NCI-H226 (cell line): ENCODE measurements at places on chromosomes 7 and 10.
A peak's percentile ranks its signal among the peaks of the same experiment; 100 is the strongest.

DNA sequence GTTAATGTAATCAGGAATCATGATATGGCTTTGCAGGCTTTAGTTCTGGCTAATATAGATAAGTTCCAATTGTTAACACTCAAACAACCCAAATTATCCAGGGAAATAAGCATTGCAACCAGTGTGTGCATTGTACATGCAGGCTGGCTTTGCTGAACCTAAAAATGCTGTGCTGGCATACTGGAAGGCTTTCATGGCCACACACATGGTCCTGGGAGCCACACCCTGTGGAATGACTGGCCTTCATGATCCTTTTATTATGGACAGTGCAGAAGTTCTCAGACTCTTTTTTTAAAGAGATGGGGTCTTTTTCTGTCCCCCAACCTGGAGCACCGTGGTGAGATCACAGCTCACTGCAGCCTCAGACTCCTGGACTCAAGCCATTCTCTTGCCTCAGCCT, 5.0 kb downstream of the ELMO1 start:
- no peak for DNase-seq

DNA sequence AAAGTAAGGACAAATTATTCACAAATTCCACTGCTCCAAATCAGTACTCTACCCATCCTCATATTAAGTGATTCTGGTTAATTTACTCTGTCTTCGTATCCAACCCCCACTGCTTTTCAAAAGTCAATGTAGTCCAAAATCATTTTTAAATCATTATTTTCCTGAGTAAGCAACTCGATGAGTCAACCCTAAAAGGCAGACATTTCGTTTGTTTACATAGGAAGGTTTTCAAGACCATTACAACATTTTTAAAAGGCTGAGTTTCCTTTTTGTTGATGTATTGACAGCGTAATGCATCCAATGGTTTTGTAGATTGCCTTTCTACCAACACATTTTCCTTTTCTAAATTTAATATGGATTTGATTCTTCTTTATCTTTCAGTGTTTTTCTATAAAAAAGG, 523.0 kb upstream of the ANKRD30A start:
- DNase-seq = no peak

DNA sequence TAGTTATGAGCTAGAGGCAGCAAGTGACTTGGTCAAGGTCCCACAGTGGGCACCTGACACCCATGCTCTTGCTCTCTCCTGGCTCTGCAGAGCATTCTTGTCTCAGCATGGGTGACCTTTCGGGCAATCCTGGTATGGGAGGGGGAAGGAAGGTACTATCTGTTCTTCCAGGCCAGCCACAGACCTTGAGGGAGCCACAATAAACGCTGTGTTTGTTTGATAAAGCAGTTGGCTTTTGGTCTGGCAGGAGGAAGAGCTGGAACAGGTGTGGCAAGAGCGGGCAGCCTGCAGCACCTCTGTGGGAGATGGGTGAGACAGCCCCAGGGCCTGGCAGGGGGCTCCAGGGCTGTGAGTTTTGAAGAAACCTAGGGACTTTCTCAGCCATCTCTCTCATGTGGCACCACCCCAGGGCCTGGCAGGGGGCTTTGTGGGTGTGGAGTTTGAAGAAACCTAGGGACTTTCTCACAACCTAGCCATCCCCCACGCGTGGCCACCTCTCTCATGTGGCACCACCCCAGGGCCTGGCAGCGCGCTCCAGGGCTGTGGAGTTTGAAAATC, 11.4 kb downstream of the CLDN3 start:
- no peak for DNase-seq

DNA sequence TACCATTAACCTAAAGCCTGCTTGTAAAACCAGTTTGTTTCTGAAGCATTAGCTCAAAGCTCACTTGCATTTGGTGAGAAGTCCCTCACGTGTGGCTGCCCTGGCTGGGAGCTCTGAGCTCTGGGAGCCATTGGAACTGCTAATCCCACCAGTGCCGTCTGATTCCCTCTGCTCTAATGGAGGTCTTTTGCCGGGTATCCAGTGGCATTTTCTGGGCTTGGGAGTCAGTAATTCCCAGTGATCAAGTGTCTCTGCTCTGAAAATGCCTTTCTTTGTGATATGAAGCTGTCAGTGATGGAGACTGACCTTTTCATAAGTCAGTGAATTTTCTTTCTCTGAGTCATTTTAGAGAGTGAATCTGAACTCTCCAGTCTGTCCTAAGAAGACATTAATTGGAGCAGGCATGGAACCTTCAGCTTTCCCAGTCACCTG, 36.9 kb upstream of the FAM20C start:
- DNase-seq = peak; percentile 32

DNA sequence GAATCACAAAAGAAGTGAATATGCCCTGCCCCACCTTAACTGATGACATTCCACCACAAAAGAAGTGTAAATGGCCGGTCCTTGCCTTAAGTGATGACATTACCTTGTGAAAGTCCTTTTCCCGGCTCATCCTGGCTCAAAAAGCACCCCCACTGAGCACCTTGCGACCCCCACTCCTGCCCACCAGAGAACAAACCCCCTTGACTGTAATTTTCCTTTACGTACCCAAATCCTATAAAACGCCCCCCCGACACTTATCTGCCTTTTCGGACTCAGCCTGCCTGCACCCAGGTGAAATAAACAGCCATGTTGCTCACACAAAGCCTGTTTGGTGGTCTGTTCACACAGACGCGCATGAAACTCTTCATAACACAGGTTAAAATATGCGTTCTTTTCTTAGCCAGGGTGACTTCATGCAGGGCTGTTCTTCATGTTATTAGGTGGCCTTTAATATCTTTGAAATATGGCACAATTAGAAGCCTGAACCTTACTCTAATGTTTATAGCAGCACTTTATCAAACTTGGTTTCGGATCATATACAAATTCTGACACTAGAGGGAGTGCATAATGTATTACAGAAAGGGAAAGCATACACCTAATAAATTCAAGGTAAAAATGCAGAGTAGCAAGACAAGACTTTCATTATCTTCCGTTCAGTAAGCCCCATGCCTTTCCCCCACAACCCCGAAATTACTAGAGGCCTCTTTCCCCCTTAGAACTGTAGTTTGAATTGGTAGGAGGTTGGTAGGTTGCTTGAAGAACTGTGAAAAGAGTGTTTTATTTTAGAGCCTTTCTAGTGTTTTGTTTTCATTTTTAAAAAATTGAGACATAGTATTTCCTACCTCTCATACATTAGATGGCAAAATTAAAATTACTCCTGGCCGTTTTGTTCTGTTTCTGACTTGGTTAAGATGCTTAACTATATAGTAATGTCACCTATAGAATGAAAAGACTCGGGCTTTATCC, 117.9 kb downstream of the NPY start:
- peak; percentile 45 for DNase-seq

DNA sequence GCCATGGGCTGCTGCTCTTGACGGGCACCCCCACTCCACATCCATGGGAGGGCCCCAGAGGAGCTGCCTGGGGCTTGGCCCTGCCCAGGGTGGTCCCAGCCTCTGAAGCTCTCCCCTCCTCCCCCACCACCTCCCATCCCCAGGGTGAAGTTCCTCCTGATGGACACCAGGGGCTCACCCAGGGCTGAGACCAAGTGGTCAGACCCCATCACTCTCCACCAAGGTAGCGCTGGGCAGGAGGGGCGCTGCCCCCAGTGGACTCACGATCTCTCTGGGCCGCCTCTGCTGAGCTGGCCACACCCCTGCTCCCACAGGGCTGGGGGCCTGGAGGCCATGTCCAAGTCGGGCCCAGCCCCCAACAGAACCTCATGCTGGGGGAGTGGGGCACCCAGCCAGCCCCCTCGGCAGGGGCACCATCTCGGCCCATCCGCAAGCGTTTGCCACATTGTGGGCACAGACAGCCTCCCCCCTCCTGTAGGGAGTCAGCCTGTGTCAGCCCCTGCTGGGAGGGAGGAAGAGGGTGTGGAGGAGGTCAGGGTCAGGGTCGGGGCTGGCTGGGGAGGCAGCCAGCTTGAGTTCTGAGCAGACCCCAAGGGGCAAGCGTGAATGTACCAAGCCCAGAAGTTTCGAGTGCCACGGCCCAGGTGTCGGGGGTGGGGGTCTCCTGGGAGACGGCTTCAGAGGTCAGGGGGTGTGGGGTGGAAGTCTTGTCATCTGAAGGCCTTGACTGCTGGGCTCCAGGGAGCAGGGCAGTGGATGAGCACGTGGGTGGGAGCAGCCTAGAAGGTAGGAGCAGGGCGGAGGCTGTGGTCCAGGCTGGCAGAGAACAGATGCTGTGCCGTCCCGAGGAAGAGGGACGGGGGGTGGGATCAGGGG, 2.8 kb downstream of the UPK3B start:
- DNase-seq = peak; percentile 20

- DNase-seq = no peak
Measured at GRCh38 chr10:43653746-43654145, 5.1 kb upstream of the ZNF32 start.

DNA sequence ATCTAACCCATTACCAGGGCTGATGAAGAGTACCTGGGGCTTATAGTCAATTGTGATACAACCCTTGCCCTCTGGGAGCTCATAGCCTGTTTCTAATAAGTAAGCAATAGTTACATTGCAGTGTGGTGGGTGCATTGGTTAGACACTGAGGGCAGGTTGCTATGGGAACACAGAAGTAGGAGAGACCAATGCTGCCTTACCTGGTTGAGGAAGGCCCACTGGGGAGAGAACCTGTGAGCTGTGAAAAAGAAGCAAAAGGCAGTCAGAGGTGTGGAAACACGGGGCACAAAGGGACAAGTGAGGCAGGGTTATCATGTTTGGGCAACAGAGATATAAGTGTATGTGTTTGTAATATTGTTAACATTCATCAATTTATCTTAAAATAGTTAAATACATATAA, 51.9 kb downstream of the WDFY4 start:
- DNase-seq = no peak

DNA sequence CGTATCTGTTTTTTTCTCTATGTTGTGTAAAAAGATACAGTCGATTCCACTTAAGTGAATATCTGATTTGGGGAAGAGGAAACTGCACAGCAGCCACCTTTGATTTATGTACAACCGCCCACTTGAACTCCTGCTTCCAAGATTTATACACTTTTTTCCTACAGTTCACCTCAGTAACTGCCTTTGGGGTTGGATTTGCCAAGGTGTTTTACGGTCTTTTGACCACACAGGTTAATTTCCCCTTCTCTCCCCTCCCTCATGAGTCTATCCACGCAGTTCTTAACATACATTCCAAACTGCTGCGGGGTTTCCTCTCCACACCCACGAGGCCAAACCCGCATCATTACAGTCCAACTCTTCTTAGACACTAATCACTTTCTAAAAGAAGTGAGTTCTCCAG, 277.0 kb downstream of the USP6NL start:
- no peak for DNase-seq

- DNase-seq = no peak
Measured at GRCh38 chr7:66583490-66584110, 45.1 kb upstream of the KCTD7 start.

DNA sequence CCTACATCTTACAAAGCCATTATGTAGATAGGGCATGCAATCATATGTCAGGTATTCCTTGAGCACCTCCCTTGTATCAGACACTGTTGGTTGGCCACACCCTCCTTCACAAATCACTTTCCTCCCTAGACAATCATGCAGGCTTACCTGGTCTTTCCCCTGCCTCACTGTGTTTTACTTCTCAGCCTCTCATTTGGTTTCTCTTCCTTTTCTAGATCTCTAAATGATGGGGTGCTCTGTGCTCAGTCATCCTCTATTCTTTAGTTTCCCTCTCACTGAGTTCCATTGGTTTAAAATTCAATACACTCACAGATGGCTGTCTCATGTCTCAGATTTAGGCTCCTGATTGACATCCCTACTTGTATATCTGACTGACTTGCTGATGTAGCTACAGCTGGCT, 31.4 kb downstream of the ANK3 start:
- no peak for DNase-seq
